ENCODE measurements at places on chromosomes 12 and 14.

DNA sequence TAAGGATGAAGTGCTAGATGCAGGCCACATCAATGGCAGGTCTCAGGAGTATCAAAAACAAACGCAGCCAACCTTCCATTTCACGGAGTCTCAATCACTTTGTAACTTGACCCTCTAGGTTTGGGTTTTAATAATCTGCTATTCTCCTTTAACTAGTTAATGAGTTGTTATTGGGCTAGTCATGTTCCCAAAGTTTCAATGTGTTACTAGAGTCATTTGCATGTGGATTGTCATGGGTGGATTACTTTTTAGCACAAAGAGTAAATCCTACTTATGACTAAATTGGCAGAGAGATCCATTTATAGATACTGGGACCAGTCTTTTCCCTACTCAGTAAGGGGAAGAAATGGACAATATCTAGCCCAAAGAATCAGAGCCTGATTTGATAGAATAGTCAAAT lies 151.0 kb downstream of the BCAT1 start:
- no peak for DNase-seq

- no peak for DNase-seq
Measured at GRCh38 chr12:66976526-66976925, 292.6 kb upstream of the CAND1 start.

GRCh38 chr14:59328454-59328853 lies 136.7 kb downstream of the GPR135 start:
- DNase-seq: no peak

DNA sequence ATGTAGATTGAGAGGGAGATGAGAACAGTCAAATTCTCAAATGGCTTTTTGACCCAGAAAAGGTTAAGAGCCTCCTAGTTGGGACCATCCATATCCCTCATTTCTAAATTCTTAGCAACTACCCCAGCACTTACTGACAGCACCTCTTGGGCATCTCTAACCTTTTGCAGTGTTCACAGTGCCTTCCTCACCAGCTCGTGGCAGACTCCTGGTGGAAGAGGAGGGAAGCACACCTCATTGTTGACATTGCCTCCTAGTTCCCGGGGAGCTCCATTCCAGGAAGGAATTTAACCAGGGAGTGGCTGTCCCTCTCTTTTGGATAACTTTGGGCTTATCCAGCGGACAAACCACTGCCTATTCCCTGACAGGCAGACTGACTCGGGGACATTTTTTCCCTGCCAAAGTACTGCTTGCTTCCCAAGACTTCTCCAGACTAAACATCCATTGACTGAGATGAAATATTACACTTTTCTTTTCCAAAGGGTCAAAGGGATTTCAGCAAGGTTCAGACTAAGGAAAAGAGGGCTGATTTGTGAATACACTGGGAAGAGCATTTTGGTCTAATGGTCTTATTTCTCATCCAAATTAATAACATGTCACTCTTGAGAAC lies 9.0 kb upstream of the OR6J1 start:
- DNase-seq: peak; percentile 32

DNA sequence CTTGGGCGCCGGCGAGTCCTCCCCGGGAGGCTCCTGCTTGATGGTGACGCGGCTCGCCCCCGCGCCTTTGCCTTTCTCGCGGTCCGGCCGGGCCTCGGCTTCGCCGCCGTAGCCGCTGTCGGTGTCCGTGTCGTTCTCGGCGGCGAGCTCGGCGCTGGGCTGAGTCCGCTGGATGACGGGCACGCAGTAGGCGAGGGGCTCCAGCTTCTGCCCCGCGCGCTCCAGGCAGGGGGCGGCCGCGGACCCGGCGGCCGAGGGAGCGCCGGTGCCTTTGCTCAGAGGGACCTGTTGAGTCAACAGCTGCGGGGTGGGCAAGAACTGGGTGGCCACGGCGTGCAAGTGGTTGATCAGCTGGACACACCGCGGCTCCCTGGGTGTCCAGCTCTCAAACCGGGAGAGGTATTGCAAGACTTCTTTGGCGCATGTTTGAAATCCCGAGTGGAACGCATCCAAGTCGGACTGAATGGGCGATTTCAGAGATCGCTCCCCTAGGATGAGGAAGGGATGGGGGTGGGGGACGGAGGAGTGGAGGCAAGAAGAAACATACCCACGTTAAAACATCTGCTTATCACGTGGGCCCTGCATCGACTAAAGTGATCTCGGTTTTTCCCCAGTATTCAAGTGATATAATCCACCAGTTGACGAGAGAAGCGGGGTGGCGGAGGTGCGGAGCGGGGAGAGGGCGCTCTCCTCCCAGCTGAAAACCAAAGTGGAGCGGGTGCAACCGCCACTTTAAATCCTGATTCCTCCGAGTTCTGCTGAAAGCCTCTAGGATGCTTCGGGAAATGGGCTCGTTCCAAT lies 2.0 kb downstream of the BHLHE41 start:
- DNase-seq: no peak

DNA sequence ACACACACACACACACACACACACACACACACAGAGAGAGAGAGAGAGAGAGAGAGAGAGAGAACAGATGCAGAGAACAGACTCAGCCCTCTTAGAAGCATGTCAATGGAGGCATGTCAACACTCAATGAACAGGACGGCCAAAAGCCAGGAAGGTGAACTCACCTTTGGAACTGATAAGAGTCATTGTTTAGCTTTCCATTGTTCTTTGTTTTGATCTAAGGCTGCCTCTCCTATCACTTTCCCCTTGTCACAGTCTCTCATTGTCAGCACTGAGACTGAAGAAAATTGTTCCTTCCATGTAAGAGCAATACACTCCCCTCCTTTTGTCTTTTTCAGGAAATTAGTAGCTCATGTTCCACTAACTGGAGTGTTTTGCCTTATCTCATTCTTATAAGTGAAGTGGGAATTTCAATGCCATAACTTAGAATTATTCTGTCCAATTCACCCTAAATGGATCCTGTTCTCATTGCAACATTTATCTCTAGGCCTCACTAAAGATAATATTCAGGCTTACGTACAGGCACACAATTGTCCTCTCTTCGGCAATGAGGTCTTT lies 218.0 kb downstream of the DUSP6 start:
- no peak for DNase-seq

GRCh38 chr12:121592320-121592719 lies 11.5 kb upstream of the KDM2B start:
- DNase-seq: no peak

- DNase-seq: no peak
Measured at GRCh38 chr12:3896356-3896755, 23.2 kb upstream of the PARP11 start.

- no peak for DNase-seq
Measured at GRCh38 chr12:111248236-111249017, 120.5 kb downstream of the PHETA1 start.

GRCh38 chr12:26278666-26279065 lies 83.3 kb downstream of the SSPN start:
- DNase-seq: no peak

GRCh38 chr12:123106640-123107359 lies 44.1 kb downstream of the PITPNM2 start:
- peak; percentile 35 for DNase-seq

GRCh38 chr12:28961948-28962384 lies 187.1 kb upstream of the FAR2 start:
- no peak for DNase-seq

Measured in naive thymus-derived CD8-positive, alpha-beta T cell (primary cell).